ENCODE measurements at places on chromosomes 2 and 18. TPM values are rescaled to one million over a fixed set of nuclear protein-coding genes. Genes with fewer than 3 reads are reported as not detected.

DNA sequence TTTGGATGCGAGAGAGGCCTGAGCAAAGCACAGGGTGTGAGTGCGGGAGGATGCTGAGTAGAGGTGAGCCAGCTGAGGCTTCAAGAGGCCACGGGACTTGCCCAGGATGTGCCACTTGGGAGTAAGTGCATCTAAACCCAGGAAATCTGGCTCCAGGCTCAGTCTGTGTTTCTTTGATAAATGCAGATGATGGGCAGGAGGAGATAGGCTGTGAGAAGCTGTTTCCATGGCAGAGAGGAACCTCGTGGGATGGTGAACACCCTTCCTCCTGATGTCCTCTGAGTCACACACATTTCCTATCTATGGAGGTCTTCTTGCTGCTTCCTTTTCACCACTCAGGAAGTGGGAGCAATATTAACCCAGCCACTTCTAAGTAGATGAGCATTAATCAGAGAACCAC, 38.4 kb upstream of the CELF4 start:
- DNase-seq = no peak

DNA sequence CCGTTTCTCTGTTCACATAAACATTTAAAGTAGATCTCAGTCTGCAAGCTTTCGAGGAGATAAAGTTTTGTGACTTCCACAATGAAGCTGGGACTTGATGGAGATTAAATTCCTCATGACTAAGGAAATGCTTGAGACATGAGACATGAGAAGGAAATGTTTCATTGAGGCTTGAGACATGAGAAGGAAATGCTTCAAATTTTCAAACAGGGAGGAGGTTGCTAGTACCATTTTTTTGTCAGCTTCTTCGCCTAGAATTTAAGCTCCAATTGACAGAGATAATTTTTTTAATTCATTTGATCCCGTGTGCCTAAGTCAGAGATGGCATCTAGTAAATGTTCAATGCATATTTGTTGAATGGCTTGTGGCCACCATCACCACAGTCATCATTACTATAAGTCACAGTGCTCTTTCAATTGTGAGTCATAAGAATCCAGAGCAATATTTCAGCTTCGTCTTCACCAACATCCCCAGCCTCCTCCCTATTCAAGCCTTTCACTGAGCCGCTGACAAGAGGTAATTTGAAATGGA, 543 bp upstream of the MARCHF4 start:
- no peak for DNase-seq

PLA2R1 gene
- 65.5 TPM for polyA plus RNA-seq

DNA sequence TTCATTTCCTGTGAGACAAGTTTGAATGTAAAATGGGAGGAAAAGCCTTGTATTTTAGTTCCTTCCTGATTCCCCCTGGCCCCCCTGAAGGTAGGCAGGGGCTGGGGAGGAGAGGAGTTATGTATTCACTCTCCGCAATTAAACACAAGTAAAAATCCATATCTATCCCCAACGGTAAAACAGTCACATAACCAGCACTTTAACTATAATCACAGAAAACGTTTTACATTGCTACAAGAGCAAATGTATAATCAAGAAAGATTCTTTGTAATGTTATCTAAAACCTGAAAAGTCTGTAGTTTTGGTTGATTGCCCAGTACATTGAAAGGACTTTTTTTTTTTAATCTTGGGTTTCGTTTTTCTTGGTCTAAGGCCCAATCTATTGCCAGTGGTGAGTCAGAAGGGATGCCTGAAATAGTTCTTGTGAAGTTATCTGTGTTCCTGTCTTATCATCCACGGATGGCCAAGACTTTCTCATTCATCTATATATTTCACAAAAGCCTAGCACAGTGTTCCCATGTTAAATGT, 34.5 kb upstream of the CCNYL1 start:
- no peak for DNase-seq

DNA sequence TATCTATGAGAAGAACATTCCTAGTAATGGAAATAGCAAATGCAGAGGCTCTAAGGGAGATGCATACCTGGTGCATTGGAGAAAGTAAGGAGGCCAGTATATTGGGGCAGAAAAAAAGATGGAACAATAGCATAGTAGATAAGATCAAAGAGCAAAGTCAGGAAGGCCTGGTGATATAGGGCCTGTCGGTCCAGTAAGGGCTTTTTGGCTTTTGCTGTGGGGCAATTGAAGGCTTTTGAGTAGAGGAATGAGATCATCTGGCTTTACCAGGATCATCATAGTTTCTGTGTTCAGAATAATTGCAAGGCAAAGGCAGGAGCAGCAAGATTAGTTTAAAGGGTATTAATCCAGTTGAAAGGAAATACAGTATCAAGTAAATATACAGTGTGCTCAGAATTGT, 111.8 kb downstream of the EHBP1 start:
- no peak for DNase-seq

GRCh38 chr2:187404431-187405110, 43.5 kb downstream of the CALCRL start:
- DNase-seq = no peak

CREG2 gene
- 0.75 TPM for polyA plus RNA-seq

DNA sequence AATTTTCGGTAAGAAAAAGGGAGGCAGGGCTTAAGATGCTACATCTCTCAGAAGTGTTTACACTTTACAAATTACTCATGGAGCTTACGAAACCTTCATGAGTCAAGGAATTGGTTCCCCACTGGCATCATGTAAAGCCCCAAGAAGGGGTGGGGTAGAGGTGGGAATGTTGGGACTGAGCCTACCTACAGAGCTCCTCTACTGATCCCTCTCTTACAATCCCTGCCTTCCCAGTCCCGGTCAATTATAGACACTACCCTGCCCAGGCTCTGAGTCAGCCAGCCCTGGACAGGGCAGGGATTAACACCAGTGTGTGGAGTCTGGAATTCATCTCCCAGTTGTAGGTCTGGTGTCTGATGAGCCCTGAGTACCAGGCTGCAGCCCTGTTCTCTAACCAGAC, 248.9 kb downstream of the PAX3 start:
- DNase-seq = no peak

GRCh38 chr2:61816480-61817355, 37.1 kb downstream of the FAM161A start:
- no peak for DNase-seq

DNA sequence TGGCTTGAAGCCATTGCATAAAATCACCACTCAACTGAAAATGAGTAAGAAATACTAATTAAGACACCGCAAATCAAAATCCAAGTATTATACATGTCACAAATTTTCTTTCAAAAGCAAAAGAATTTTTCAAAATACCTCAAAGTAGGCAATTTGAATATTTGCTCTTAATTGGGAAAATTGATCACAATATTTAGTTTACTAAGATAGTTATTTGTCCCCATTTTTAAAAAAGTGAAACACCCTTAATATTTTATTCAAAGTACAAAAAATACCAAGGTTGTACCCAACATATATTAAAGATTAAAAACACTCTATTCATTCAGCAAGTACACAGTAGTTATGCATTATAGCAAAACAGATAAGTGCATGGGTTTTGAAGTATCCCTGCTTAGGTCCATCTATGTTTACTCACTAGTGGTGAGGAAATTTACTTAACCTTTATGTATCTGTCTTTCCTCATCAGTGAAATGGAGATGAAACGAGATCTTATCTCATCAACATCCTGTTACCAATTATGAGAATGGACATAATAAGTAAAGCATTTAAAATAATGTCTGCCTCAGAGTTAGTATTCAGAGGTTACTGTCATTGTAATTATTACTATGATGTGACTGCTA, 35.1 kb downstream of the VPS54 start:
- no peak for DNase-seq

- DNase-seq = no peak
These were observed 177.9 kb upstream of the RAB6C start for GRCh38 chr2:129801575-129801974.

GRCh38 chr18:46559296-46559695, 97.7 kb downstream of the LOXHD1 start:
- DNase-seq = no peak

- DNase-seq = no peak
These were observed 42.1 kb upstream of the EHBP1 start for GRCh38 chr2:62663411-62663810.

DNA sequence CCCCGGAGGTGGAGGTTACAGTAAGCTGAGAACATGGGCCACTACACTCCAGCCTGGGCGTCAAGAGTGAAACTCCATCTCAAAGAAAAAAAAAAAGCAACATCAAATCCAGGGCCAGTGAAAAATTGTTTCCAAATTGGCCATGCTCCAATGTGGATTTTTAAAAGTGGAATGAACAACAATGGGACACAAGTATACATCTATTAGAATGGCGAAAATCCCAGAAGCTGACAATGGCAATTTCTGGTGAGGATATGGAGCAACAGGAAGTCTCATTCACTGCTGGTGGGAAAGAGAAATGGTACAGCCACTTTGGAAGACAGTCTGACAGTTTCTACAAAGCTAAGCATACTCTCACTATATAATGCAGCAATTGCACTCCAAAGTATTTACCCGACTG, 161.4 kb downstream of the UXS1 start:
- DNase-seq = no peak

GRCh38 chr2:64448041-64448426, 5.9 kb upstream of the LGALSL start:
- no peak for DNase-seq

DNA sequence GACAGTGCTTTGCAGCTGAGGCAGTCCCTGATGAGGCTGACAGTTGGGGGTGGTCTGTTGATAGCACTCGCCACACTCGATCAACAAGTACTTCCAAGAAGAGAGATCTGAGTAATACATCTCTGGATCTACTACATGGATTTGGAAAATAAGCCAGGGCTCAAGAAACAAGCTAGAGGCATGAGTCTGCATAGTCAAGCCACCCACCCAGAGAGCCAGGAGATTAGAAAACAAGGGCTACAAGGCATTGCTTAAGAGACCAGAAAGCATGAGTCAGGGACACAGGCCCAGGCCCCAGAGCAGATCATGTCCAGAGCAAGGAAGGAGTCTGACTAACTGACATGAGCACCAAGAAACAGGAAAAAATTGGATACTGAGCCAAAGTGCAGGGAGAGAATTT, 196.9 kb upstream of the CWC22 start:
- no peak for DNase-seq

Data from right renal cortex interstitium (tissue), 3 donors.